CD4-positive, CD25-positive, alpha-beta regulatory T cell (primary cell): ENCODE measurements at places on chromosomes 6 and 20.
A peak's percentile ranks its signal among the peaks of the same experiment; 100 is the strongest.

- no peak for DNase-seq
Observed at GRCh38 chr6:34630040-34630439, 66.5 kb downstream of the ILRUN start.

DNA sequence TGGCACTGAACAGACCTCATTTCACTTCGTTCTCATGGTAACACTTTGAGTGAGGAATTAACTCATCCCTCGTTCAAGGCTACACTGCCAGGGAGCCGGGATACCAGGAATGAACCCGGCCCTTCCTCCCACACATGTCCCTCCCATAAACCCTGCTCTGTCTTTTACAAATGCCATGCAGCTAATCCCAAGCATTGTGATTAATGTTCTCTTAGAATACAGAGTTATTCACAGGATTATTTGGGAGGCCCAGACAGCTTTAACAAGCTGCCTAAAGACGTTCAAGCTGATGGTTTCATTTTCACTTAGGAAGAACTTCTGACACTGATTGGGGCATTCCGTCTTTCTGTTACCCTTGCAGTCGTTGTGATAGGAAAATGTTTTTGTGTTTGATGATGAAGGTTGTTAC is 42.5 kb upstream of the CD83 start:
- DNase-seq, result peak; percentile 84

GRCh38 chr6:106147476-106147875 is 61.3 kb downstream of the PRDM1 start:
- DNase-seq, result no peak

DNA sequence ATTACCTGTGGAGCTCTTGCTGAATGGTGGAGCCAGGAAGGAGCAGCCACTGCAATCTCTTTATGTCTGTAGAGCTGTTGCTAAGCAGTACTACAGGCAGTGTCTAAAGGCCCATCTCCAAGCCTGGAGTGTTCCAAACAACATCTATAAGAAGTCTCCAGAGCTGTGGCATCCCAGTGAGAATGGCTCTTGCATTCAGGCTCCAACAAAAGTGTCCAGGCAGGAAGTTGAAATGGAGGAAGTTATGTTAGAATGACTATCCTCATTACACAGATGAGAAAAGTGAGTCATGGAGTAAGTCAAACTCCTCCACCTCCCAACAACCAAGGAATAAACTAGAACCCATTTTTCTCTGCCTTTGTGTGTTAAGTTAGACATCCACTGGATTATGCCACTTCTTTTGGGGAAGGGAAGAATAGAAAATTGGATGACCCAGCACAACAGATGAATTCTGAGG is 288.5 kb upstream of the STXBP5 start:
- DNase-seq, result no peak

DNA sequence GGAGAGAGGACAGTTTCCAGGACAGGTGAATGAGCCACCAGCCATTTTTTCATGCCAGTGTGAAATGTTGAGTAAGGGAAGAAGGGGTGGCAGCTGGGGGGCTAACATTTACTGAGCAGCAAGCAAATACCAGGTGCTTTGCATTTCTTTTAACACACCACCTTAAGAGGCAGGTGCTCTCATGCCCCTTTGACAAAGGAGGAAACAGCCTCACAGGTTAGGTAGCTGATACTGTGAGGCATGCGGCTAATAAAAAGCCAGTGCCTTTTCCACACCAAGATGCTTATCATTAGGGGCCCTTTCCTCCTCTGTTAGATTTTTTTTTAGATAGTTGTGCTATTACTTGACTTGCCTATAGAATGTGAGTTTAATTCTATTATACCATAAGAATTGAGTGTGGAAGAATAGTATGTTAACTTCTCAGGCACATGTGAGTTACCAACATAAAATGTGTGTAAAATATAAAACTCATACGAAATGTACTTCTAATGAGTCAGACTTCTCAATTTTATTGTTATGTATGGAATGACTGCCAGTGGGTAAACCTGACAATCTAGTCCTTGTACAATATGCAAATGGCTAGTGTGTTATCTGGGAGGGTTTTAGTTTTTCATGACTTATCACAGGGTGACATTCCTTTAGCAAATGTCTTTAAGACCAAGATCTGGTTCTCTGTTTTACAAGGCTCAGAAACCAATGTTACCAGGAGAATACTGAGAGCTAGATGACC is 260.0 kb downstream of the TMEM242 start:
- no peak for DNase-seq

GRCh38 chr6:74277777-74278186 is 581.8 kb downstream of the CD109 start:
- DNase-seq, result no peak

DNA sequence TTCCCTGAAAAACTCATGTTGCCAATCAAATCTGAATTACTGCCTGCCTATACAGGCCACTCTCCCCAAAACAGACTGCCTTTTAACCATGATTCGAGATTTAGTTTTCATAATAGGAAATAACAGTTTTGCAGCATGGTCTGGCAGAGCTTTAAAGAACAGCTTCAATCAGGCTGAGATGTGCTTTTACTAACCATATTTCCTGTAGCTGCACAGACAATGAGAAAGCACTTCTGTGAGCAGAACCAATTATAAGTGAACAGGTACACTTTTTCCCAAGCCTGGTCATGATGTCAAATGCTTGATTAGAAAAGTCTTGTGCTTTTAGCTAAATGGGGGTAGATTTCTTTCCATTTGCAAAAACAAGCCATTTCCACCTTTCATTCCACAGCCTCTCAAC is 108.2 kb downstream of the THEMIS start:
- no peak for DNase-seq

GRCh38 chr20:38433304-38433972 is 1.7 kb downstream of the SNHG17 start:
- DNase-seq, result no peak

GRCh38 chr6:84016029-84016428 is 17.5 kb upstream of the MRAP2 start:
- DNase-seq, result no peak

GRCh38 chr20:11158589-11158988 is 484.8 kb upstream of the JAG1 start:
- no peak for DNase-seq

- peak; percentile 54 for DNase-seq
Observed at GRCh38 chr6:26550250-26550993, 12.3 kb downstream of the HMGN4 start.

GRCh38 chr20:61745397-61746146 is 320.1 kb downstream of the TAF4 start:
- no peak for DNase-seq

DNA sequence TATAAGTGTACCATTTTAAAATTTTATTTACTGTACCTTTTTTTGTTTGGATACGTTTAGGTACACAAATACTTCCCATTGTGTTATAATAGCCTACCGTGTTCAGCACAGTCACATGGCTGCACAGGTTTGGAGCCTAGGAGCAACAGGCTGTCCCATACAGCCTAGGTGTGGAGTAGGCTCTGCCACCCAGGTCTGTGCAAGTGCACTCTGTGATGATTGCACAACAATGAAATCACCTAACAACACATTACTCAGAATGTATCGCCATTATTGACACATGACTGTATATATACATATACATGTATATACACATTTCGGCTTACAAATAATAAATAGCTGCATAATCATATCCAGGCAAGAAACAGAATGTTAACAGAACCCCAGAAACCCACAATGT is 15.4 kb downstream of the SERAC1 start:
- no peak for DNase-seq

DNA sequence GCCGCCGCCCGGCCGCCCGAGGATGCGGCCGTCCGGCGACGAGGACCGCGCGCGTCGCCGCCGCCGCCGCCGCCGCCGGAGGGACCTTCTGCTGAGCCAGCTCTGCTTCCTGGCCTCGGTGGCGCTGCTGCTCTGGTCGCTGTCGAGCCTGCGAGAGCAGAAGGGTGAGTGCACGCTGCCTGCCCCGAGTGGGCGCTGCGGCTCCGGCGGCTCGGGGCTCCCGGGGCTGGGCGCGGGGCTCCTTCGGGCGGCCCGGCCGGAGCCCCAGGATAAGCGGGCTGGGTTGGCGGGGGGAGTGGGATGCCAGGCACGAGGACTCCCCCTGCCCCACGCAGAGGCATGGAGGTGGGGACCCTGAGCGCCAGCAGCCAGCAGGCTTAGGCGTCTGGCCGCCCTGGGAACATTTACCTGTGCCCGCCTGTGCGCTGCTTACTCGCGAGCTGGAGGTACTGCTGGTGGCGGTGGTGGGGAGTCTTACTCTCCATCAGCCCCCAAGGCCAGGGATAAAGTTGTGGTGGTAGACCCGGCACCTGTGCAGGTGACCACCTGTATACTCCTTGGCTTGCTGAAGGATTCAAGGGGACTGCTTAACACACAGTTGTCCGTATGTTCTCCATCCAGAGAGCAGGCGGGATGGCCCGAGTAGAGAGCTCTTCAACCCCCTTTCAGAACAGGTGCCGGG is 520 bp downstream of the SLC24A3 start:
- no peak for DNase-seq

GRCh38 chr6:1602049-1602713 is 7.5 kb upstream of the FOXC1 start:
- no peak for DNase-seq

DNA sequence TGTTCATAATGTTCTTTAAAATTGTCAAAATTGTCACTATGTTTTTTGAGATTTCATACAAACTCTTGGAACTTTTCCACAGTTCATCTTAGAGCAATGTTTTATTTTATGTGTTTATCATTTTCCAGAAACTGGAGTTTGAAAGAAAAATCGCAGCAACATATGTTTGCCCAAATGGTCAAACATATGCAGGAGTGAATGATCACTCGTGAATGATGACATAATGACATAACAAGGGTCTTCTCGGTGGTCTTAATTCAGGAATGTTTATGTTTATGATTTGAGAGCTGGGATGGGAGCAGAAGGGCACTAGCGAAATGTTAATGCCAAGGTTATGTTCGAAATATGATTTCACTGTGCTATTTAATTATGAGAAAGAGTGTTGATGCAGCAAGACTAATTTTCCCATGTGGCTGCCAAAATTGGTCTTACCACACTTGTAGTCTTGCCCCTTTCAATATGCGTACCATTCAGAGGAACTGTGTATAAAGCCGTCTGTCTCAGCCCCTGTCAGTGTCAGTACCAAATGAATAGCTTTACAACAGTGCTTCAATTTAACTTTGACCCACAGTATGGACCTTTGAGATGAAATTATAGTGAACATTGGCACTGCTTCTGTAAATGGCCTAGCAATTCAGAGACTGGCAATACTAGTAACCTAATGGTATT is 152.3 kb downstream of the CARMIL1 start:
- no peak for DNase-seq

GRCh38 chr6:104813552-104813951 is 46.2 kb downstream of the HACE1 start:
- no peak for DNase-seq

DNA sequence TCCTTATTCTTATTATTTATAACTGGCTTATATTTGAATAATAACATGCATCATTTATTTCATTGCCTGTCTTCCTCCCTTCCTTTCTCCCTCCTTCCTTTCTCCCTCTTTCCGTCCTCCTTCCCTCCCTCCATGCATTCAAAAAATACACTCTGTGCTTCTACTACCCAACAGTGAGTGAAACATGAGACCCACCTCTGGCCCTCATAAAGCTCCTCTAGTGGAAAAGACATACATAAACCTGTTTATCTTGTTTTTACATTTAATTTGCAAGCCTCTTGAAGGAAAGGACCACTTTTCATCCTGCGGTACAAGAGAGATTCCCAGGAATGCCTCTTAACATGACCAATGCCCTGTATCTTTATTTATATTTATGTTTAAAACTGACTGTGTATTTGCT is 21.8 kb upstream of the ISM1 start:
- DNase-seq, result no peak

- no peak for DNase-seq
Observed at GRCh38 chr6:70241031-70241430, 61.9 kb downstream of the COL9A1 start.

GRCh38 chr6:42762950-42763349 is 17.0 kb upstream of the TBCC start:
- DNase-seq, result no peak

GRCh38 chr6:130677312-130677711 is 149.9 kb upstream of the SMLR1 start:
- no peak for DNase-seq

DNA sequence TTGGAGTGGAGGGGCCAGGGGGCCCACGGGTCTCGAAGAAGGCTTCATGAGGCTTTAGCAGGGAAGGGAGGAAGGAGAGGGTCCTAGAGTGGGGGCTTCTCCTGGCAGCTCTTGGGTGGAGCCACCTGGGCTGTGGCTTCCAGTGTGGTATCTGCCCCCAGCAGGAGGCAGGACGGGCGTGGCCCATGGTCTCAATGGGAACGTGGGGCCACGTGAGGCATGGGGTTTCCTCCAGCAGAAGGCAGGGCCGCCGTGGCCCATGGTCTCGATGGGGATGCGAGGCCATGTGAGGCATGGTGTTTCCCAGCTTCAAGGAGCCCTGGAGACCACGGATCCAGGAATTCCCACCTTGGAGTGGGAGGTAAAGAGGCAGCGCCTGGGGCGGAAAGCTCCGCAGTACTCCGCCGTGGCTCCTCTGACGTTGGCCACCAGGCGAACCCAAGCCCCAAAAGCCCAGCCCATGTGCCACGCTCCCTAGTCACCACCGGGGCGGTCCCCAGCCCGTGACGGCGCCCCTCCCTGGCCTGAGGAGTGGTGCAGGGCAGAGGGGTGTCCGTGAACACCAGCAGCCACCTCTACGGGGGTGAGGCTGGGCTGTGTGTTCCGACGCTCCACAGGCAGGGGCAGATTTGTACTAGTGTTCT is 62.0 kb upstream of the GATA5 start:
- DNase-seq, result no peak

DNA sequence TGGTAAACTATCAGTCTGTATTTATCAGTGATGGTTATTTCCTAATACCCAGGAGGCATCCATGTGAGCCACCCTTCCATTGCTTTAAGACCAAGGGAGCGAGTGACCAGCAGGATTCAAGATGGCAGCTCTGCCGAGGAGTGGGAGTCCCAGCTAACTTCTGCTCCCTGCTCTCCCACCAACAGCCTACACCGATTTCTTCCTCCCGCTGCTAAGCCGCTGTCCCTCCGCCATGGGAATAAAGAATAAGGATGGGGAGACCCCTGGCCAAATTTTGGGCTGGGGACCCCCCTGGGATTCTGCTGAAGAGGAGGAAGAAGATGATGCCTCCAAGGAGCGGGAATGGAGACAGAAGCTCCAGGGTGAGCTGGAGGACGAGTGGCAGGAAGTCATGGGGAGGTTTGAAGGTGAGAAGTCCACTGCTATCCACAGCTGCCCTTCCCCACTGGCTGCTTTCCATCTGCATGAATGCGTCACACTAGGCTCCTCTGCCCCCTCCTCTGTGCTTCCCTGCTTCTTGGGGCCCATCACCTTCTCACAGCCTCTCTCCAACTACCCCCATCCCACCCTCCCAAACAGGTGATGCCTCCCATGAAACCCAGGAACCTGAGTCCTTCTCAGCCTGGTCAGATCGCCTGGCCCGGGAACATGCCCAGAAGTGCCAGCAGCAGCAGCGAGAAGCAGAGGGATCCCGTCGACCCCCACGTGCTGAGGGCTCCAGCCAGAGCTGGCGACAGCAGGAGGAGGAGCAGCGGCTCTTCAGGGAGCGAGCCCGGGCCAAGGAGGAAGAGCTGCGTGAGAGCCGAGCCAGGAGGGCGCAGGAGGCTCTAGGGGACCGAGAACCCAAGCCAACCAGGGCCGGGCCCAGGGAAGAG is 10.3 kb downstream of the NFKBIL1 start:
- no peak for DNase-seq
